Hypothalamus (tissue), 51 donors: ENCODE measurements at places on chromosomes 1 and 21.

- no peak for DNase-seq
Observed at GRCh38 chr1:54314696-54315095, 91.5 kb downstream of the SSBP3 start.

DNA sequence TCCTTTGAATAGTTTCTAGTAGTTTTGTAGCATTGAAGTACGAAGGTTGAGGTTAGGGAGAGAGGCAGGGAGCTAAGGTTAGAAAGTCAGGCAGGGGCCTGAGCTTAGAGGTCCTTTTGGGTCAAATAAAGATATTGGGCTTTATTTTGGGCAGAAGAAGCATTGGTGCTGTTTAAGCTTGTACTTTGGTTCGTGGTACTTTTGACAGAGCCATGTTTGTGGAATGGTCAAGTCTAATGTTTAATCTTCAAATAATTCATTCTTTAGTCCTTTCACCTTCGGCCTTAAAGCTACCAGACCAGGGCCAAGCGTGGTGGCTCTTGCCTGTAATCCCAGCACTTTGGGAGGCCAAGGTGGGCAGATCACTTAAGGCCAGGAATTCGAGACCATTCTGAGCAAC lies 12.5 kb downstream of the FGGY start:
- no peak for DNase-seq

GRCh38 chr1:164608651-164609057 lies 49.7 kb downstream of the PBX1 start:
- DNase-seq: no peak

GRCh38 chr1:14949836-14950713 lies 203.5 kb upstream of the TMEM51 start:
- no peak for DNase-seq

- no peak for DNase-seq
Observed at GRCh38 chr1:152244576-152245273, 20.7 kb upstream of the HRNR start.

GRCh38 chr1:70038025-70038424 lies 167.4 kb downstream of the LRRC40 start:
- DNase-seq: no peak

DNA sequence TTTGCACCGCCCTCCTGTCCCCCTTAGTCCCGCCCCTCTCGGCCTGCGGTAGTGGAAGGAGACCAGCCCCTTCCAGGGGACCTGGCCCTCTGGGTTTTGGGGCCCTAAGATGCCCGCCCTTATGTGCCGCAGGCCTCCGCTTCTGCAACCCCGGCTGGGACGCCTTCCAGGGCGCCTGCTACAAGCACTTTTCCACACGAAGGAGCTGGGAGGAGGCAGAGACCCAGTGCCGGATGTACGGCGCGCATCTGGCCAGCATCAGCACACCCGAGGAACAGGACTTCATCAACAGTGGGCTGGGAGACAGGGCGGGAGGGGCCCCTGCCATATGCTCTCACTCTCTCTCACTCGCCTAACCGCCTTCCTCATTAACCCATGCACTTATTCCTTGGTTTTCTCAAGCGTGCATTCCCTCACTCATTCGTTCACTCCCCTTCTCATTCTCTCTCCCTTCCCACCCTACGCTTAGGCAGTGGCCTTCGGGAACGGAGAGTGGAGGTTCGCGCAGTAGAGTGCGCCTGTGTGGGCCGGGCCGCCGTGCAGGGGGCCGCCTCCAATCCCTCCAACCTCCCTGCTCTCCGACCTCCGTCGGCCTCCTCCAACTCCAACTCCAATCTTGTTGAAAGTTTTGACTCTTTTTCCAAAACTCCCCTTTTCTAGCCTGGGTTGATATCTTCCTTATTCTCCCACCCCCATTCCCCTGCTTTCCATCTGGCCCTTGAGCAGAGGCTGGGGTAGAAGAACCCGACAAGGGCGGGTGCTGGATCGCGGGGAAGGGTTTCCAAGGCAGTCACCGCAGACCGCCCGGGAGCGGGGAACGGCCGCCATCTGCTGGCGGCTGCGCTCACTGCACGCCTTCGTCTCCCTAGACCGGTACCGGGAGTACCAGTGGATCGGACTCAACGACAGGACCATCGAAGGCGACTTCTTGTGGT lies 15.2 kb downstream of the BCAN start:
- peak; percentile 80 for DNase-seq

GRCh38 chr21:28229814-28230213 lies 762.9 kb downstream of the LTN1 start:
- DNase-seq: no peak

DNA sequence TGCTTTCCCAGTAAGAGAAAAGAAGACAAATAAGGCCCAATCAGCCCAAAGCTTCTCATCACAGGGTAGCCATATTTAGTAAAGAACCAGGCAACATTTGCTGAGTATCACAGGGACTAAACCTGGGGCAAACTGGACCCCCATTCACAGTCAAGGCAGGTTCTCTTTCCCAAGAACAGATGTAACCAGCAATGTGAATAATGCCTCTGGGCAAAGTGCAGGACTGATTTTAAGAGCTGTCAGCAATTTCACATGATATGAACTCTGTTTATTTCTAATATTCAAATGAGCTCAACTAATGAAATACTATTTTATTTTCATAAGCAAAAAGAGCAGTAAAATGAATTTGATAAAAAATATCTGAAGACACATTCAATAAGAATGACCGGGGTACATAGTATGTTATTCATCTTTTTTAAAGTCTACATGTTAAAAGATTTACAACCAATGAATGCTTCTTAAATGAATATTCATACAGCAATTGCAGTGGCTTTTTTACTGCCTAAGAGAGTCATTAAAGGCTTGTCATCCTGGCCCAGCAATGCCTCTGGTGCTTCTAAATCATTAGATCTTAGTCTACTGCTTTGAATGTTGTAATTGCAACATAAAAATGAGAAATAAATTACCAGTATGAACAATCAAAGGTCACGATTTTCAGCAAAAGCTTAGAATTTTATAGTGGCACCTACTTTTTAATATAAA lies 308.8 kb downstream of the SMYD3 start:
- DNase-seq: no peak

- DNase-seq: peak; percentile 76
Observed at GRCh38 chr1:46394108-46394871, at the start of gene FAAH. TSS of gene FAAH (plus strand) at chr1:46394317. CDS start at chr1:46394349, 32 bp downstream.

DNA sequence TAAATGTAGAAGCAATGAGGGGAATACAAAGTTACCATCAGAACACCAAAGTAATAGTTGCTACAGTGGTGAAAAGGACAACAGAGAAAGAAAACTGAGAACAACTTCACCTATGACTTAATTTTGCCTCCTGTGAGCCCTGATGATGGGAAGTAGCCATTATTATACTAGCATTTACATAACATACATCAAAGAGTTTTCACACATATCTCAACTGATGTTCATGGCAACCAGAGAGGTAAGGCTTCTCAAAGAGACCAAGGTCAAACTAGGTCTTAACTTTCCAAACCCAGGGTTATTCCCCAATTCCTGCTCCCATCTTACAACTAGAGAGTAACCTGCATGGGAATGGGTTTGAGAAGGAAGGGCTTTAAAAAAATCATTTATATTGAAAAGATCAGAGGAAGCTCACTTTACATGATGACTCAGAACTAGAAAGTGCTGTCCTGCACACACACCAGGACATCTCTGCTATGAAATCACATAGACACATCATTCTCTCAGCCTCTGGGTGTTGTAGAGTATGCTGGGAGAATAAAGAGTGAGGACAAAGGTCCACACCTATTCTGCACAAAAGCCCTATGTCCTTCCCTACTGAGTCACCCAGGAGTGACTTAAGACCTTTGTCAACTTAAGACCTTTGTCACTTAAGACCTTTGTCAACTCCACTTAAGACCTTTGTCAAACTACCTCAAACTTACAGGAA lies 179.7 kb downstream of the TNFSF18 start:
- DNase-seq: no peak

GRCh38 chr1:231415018-231415583 lies 7.0 kb downstream of the EGLN1 start:
- no peak for DNase-seq

DNA sequence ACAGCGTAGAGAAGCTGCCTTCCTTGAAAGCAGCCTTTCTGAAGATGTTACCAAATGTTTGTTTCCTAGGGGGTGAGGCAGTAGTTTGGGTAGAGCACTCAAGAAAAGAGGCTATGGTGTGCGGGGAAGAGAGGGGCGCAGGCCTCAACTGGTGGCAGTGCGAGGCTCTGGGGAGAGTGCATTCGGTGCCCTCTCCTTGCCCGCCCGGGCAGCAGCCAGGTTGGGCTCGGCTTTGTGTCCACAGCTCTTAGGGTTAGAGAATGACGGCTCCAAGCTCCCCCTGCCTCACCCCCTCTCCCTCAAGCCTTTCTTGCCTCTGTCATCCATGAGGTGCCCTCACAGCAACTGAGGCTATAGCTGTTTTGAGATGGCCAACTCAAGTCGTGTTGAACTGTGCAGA lies 899 bp upstream of the SLFNL1 start:
- DNase-seq: no peak

GRCh38 chr1:117794073-117794472 lies 135.3 kb downstream of the GDAP2 start:
- DNase-seq: no peak

GRCh38 chr21:20023193-20023592 lies 975.0 kb upstream of the NCAM2 start:
- no peak for DNase-seq

GRCh38 chr1:1665815-1666251 lies 7.0 kb upstream of the CDK11B start:
- DNase-seq: no peak

GRCh38 chr1:192580351-192580962 lies 4.9 kb downstream of the RGS1 start:
- no peak for DNase-seq

GRCh38 chr1:183416850-183417771 lies 1.1 kb downstream of the NMNAT2 start:
- peak; percentile 59 for DNase-seq

DNA sequence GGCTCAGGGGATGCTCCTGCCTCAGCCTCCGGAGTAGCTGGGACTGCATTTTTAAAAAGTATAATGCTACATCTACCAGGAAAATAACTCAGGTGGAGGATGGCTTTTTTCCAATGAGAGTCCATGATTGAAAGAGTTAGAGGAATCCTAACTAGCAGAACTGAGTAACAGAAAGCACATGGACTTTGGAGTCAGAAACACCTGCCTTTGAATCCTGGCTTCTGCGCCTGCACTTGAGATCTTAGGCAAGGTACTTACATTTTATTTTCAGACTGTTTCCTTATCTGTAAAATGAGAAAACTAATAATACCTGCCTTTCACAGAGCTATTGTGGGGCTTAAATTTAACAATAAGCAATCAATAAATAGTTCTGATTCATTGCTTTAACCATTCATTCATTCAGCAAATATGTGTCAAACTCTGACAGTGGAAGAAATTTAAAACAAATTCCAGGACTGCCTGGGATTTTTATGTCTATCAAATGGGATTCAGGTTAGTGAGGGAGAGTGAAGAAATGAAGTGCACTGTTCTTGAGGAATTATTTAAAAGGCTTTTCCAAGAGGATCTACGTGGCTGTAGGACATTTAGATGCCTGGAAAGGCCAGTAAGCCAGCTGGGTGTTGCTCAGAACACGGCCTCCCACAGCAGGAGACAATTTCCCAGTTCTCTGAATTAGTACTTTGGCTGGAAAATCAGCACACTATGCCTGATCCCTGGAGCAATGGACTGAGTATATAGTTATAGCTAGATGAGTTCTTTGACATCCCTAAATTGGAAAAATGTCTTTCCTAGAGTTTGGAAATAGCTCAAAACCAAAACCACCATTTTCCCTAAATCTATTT lies 12.8 kb upstream of the LBR start:
- no peak for DNase-seq

DNA sequence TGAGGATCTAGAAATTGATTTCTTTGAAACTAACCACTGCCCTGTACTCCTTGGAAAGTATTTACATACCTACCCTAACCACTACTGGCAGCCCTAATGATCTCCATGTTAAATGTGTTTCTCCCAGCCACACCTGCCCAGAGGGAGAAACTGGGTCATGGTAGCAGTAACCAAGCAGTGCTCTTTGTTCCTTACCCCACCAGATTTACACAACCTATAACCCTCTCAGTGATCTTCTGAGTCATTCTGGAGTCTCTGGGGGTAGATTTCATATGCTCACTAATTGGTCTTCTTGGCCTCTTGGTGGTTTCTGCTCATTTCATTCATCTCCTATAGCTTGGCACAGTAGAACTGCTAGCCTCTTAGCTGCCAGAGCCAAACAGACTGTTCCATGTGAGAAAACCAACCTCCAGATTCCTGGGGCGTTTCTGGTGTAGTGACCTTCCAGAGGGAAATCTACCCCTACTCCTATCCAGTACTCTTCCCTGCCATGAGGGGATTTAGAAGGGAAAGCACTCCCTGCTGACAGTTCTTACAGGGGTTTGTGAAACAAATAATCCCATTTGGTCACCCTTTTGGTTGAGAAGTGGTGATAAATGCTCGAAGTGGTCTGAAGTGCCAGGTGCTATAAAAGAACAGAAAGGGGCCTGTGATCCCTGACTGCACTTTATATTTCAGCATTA lies 36.2 kb upstream of the LRIG2 start:
- no peak for DNase-seq

DNA sequence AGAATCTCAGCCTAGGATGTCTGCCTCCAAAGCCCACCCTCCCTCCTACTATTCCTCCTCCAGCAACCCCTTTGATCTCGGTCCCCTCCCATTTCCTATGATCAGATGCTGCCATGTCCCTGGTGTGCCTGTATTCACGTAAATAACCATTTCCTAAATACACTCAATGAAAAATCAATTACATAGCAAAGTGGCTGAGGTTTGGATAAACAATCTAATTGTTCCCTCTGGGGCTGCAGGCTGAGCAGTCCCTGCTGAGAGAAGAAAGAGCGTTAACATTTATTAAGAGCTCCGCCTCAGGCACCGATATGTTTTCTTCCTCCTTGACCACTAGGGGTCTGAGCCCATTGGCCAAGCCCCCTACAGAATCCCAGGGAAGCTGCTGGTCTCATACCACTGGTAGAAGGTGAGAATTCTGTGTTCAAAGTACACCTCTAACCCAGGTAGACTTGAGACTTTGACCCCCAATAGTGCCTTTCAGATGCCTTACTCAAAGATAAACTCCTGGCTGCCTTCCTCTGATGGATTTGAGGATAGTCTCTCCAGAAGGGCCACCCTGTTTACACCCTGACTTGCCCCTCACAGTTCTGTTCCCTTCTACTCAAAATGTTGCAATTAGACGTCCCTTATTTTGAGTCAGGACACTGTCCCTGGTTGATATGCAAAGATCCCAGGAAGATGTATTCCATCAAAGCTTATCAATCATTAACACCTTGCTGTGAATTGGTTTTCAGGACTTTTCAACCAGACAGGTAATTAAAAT lies 33.9 kb upstream of the CAMK1G start:
- no peak for DNase-seq

DNA sequence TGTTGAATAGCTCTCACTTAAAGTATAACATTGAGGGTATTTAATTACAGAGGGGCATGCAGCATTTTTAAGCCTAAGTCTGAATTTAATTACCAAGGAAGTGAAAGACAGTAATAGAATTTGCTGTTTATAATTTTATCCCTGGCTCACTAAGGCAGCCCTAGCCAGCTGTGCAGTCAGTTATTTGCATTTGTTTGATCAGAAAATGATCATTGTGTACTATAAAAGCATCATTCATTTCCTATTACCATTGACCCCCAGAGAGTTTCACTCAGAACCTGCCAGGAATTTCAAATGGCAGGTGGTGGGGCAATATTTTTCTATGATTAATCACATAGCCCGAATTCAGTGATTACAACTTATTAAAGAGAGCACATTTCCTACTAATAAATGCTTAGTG lies 277.1 kb upstream of the KAZN start:
- no peak for DNase-seq
